ENCODE measurements at places on chromosomes 7 and 10.

GRCh38 chr10:48463318-48464003 lies 141.4 kb downstream of the ARHGAP22 start:
- DNase-seq, result no peak

DNA sequence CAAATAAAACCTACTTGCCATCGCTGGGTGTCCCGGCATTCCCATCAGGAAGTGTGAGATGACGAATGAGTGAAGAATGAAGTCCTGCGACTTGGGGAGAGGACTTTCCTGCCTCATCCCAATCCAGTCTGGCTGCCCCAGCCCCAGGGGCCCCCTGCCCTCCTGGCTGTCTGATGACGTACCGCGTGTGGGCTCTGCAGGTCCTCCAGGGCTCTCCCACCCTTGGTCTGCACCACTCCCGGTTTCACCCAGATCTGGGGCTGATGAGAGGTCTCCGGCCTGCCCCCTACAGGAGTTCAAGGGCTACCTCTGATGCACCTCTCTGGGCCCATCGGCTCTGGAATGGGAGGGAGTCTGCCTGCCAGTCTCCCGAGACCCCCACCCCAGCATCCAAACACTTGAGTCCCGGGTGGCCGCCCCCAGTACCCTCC lies 9.8 kb downstream of the ATP6V1F start:
- DNase-seq, result no peak

- DNase-seq, result no peak
Measured at GRCh38 chr7:99791667-99792369, 7.8 kb upstream of the CYP3A4 start.

GRCh38 chr10:82515256-82515655 lies 640.3 kb downstream of the NRG3 start:
- no peak for DNase-seq

GRCh38 chr7:104208421-104208780 lies 588 bp upstream of the ORC5 start:
- DNase-seq, result no peak

DNA sequence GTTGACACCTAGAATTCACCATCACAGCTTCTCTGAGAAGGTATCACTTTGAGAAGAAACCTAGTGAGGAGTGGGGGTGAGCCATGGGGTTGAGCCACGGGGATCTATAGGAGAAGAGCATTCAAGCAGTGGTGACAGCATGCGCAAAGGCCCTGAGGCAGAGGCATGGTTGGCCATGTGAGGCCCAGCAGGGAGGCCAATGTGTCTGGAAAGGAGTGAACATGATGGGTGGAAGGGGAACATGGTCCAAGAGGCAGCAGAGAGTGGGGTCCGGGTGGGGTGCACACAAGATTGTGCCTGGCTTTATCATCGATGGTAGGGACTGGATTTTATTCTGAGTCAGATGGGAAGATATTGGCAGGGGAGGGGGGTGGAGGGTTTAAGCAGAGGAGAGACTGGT lies 36.0 kb upstream of the LEP start:
- no peak for DNase-seq

- no peak for DNase-seq
Measured at GRCh38 chr7:2730846-2731770, 43.1 kb downstream of the AMZ1 start.

DNA sequence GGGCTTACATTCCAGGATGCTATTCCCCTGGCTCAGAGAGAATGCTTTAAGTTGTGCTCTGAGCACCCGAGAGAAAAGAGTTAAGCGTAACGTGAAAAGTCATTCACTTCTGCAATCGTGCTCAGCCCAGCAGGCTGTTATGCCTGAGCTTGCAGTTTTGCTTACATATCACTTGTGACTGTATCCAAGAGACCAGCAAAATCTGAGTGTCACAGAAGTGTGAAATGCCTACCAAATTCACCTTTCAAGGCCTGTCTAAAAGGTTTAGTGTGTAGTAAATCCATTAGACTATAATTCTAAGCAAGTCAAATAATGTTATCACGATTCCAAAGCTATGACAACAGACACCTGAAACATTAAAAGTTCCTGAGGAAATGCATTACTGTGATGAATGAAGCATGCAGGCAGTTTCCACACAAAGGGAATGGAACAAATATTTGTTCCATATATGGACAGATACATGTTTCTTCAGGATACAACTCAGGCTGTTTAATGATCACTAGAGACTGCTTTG lies 20.1 kb downstream of the ITGB1 start:
- no peak for DNase-seq

- DNase-seq, result no peak
Measured at GRCh38 chr7:126696256-126697038, 556.3 kb downstream of the GRM8 start.

DNA sequence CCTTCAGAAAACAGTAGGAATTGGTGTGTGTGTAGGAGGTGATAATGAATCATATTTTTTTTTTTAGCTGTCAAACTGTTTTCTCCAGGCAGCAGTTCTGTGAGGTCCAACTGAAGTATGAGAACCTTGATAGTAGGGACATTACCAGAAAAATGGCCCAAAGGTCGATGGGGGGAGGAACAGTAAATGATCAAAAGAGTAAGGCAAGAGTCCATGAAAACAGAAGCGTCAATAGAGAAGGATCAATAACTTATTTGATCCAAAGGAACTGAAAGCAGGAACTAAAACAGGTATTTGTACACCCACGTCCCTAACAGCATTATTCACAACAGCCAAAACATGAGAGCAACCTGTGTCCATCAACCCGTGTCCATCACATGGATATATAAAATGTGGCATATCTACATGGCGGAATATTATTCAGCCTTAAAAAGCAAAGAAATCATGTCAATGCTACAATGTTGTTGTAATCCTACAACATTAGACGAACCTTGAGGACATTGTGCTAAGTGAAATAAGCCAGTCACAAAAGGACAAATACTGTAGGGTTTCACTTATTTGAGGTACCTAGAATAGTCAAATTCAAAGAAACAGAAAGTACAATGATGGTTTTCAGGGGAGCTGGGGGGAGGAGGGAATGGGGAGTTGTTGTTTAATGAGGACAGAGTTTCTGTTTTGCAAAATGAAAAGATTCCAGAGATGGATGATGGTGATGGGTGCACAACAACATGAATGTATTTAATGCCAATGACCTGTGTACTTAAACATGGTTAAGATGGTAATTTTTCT lies 214.0 kb upstream of the KLF14 start:
- DNase-seq, result no peak

DNA sequence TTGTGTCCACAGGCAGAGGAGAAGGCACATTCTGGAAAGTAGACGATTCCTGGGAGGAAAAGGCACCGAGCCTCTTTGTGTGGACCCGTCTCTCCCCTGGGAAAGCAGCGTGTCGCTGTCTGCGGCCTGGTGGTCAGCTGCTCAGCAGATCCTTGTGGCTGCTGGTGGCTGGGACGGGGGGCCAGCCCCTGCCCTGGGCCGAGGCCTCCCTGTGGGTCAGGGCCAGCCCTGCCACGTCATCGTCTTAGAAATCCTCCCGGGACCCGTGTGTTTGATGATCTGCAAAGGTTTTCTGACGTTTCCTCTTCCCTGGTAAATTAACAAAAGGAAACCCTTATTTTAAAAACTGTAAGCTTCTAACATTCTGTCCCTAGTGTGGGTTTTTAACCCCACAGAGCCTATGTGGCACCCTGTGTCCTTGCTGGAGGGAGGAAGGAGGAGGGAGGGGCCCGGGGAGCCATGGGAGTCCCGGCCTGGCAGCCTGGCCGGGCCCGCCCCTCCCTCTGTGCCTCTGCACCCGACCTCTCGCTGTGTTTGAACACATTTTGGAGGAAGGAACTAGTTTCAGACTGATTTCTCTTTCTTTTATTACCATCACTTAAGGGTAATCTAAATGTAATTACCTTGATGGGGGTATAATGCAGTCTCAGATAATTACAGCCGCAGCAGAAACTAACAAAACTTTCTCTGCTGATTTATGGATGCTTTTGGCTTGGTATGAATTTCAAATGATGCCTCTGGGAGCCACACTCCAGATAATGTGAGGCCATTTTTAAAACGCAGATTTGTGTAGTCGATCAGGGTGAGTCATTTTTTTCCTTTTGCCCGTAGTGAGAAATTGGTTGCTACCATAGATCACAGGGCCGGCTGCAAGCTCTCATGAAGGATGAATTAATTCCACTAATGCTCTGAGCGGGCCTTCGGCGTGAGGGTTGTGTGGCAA lies 85.5 kb downstream of the NKX6-2 start:
- no peak for DNase-seq

Data from progenitor cell of endocrine pancreas (in vitro differentiated cells).